Stimulated activated CD4-positive, alpha-beta T cell treated with anti-CD3 and anti-CD28 coated beads, Interleukin-2, amount 100 ng/mL, for 4 hours (primary cell): ENCODE measurements at places on chromosomes 6 and 20.

DNA sequence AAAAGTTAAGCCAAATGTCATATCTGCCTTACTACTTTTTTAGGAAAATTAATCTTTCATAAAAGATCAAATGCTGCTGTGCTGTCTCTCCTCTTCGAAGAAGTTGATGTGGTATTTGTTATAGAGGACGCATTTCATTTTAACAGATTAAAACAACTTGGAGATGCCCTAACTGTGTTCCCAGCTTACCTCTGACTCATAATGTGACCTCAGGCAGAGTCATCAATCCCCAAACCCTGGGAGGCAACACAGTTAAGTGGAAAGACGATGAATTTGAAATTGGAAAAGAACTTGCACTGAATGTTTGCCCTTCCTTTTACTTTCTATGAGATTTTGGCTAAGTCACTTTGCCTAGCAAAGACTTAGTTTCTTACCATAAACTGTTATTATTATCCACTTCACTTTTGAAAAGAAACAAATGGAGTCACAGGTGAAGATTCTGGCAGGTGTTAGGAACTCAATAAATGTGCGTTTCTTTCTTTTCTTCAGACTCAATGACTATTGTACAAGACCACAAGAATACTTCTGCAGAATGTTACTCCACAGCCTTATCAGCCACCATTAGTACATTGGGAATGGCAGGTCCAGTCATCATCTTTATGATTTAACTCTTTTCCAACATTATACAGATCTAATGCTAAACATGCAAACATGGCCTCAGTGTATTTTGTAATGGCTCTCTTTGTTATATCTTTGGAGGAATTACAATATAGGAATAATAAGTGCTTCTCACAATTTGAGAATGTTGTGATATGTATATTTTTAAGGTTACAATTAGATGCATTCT is 102.6 kb downstream of the COL21A1 start:
- no peak for DNase-seq

DNA sequence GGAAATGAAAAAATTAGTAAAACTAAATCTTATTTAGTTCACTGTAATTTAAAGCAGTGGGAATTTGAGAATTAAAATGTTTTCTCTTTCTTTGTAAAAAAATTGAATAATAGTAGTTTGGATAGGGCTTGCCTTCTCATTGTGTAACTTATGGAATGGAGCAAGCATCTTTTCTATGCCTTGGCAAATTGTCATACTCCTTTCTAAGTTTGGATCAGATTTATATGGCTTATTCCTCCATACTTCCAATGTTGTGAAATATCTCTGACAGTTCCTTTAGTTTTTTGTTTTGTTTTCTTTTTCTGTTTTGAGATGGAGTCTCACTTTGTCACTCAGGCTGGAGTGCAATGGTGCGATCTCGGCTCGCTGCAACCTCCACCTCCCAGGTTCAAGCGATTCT is 176.4 kb downstream of the SAMD5 start:
- DNase-seq, result no peak

- DNase-seq, result no peak
These were observed 1422.8 kb upstream of the EYS start for GRCh38 chr6:67129780-67130179.

GRCh38 chr6:36752886-36753506 is 55.4 kb downstream of the RAB44 start:
- DNase-seq, result no peak

GRCh38 chr6:68094070-68094469 is 541.0 kb upstream of the ADGRB3 start:
- no peak for DNase-seq

GRCh38 chr6:72553531-72554511 is 68.0 kb upstream of the KCNQ5 start:
- DNase-seq, result no peak

- DNase-seq, result no peak
These were observed 285.9 kb downstream of the ALDH8A1 start for GRCh38 chr6:134663800-134664535.

DNA sequence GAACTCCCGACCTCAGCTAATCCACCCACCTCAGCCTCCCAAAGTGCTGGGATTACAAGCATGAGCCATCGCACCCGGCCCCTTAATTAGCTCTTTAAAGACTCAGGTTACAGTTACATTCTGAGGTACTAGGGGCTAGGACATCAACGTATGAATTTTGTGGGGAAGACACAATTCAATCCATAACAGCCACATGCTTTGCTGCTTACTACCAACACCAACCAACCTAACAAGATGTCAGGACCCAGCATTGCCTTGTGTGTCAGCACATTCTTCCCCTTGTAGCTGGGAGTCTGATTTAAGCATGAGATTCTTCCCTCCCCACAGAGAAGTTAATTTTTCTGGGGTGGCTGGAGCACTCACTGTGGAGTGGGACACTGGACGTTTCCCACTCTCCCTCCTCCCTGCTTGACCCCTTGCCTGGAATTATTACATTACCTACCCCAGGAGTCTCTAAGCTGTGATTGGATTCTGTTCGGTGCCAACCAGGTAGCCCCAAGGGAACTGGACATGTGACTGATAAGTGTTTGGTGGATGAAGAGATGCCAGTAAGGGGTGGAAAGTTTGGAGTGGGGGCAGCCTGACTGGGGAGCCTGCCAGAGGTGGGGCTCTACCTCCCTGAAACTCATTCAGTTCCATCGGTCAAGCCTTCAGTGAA is 5.6 kb upstream of the PXMP4 start:
- no peak for DNase-seq
